ENCODE measurements at places on chromosomes 1 and 21.

- DNase-seq, result no peak
Measured at GRCh38 chr21:43305336-43305665, 121.6 kb downstream of the SIK1 start.

DNA sequence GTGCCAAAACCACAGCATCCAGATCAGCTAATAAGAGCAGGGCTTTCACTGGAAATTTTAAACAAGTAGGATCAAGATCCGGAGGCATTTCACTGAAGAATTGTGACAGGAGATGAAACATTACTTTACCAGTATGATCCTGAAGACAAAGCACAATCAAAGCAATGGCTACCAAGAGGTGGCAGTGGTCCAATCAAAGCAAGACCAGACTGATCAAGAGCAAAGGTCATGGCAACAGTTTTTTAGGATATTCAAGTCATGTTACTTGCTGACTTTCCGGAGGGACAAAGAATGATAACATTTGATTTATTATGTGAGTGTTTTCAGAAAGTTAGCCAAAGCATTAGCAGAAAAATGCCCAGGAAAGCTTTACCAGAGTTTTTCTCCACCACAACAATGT is 8.2 kb downstream of the ZSWIM5 start:
- no peak for DNase-seq

- no peak for DNase-seq
Measured at GRCh38 chr1:152436593-152437496, 22.8 kb upstream of the CRNN start.

DNA sequence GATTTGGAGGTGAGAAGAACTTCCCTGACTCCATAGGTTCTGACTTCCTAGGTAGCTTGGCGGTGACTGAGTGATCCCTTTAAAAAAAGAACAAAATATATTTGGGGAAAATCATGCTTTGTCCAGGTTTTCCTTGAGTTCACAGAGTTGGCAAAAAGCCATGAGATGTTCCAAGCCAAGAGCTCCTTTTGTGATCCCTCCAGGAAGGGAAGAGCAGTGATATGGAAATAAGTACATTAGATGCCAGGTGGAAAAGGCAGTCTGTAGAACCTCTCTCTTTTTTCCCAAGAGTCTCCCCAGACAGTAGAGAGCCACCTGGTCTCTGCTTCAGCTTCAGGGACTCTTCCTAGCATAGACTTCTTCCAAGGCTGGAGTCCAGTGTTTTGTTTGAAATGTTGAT is 10.2 kb downstream of the TLCD4 start:
- no peak for DNase-seq

DNA sequence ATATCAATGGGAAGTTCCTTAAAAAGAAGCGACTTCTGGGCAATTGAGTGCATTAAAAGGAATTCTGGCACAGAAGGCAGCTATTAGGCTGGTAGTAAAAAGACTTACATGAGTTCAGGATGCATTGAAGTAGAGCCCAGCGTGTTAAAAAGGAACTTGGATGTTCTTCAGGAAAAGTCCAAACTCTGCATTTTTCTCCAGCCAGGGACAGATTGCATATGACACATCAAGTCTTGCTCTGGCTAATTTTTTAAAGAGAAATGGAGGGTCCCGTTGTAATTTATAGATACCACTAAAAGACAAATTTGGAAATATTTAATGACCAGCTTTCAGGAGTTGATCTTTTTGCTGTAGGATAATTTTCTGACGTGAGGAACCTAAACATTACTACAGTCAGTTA is 1.2 kb downstream of the TPRG1L start:
- DNase-seq, result no peak

DNA sequence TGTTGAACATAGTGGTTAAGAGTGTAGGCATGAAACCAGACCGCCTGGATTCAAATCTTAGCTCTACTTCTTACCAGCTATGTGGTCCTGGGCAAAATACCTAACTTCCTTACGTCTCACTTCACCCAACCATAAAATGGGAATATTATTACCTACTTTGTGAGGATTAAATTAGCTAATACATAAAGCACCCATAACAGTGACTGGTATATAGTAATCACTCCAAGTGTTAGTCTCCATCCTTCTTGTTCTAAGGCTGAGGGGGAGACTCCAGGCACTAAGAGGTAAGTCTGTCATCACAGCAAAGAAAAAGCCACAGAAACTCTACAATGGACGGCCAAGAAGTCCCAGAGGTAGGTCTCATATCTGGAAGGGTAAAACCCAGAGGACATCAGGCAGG is 2.8 kb downstream of the SMG5 start:
- DNase-seq, result no peak

GRCh38 chr1:42935313-42935895 is 23.3 kb downstream of the SLC2A1 start:
- no peak for DNase-seq

- peak; percentile 21 for DNase-seq
Measured at GRCh38 chr1:111441573-111442192, 7.4 kb downstream of the WDR77 start.

DNA sequence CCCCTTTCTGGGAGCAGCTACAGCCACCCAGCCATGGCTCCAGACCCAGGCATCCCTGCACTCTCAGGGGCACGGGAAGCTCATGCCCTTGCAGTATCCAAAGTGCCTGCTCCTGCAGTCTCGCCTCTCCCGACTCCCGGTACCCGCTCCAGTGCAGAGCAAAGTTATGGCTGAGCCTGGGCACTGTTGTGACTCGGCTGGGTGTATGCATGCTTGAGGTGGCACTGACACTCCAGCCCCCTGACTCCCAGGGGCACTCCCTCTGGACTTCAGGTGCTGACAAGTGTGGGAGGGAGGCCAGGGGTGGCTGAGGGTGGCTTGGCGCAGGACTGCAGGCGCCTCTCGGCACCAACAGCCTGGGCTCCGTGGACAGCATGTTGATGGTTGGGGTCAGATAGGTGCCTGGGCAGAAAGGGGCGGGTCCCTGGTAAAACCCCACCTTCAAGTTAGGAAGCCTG is 580.1 kb upstream of the ADGRL2 start:
- DNase-seq, result no peak

DNA sequence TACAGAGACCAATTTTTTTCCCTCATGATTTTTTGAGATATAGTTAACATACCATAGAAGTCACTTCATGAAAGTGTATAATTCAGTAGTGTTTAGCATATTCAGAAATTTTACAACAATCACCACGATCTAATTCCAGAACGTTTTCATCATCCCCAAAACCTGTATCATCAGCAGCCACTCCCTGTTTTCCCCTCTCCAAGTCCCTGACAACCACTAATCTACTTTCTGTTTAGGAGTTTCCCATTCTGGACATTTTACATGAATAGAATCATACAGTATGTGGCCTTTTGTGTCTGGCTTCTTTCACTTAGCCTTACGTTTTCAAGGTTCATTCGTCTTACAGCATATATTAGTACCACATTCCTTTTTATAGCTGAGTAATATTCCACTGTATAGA is 204.2 kb upstream of the PLD5 start:
- no peak for DNase-seq

GRCh38 chr1:73160759-73161158 is 878.4 kb upstream of the NEGR1 start:
- no peak for DNase-seq

- DNase-seq, result no peak
Measured at GRCh38 chr1:167515893-167516321, 2.4 kb downstream of the CD247 start.

DNA sequence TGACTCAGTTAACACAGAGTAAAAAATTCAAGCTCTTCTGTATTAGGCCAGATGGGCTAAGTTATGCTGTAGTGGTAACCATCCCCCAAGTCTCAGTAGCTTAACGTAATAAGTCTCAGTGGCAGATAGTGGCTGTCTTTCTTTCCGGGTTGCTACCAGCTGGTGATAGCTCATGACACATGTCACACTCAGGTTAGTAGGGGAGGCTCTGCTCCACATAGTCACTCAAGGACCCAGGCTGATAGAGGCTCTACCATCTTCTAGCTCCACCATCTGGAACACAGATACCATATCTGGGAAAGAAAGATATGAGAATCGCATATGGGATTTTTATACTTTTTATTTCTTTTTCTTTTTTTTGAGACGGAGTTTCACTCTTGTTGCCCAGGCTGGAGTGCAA is 16.2 kb upstream of the MEF2D start:
- no peak for DNase-seq

- no peak for DNase-seq
Measured at GRCh38 chr1:242530761-242531160, 6.3 kb upstream of the PLD5 start.
